ENCODE measurements at places on chromosomes 7 and 10. TPM values are rescaled to one million over a fixed set of nuclear protein-coding genes. Genes with fewer than 3 reads are reported as not detected.

DNA sequence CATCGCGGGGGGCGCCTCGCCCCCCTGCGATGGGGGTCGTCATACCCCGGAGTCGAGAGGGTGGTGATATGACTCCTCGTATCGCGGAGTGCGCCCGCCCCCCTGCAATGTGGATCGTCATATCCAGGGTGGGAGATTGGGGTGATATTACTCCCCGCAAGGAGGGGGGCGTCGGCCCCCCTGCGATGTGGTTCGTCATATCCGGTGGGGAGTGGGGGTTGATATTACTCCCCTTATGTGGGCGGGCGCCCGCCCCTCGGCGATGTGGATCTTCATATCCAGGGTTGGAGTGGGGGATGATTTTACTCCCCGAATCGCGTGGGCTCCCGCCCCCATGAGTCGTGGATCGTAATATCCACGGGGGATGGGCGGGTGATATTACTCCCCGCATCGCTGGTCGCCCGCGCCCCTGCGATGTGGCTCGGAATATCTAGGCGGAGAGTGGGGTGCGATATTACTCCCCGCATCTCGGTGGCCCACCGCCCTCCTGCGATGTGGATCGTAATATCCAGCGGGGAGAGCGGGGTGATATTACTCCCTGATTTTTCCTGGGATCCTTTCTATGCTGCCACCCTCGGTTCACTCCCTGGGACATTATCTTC lies 36.9 kb downstream of the MEIG1 start:
- no peak for DNase-seq

DNA sequence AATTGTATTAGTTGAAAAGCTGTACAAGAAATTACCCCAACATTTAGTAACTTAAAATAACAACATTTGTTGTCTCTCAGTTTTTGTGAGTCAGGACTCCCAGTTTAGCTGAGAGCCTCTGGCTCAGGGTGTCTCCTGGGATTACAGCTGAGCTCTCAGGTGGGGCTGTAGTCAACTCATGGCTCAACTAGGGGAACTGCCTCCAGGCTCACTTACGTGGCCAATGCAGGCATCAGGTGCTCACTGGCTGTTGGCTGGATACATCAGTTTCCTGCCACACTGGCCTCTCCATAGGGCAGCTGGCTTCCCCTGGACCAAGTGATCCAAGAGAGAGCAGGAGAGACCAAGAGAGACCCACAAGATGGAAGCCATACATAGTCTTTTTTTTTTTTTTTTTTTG lies 17.5 kb downstream of the CCNY start:
- DNase-seq = no peak

DNA sequence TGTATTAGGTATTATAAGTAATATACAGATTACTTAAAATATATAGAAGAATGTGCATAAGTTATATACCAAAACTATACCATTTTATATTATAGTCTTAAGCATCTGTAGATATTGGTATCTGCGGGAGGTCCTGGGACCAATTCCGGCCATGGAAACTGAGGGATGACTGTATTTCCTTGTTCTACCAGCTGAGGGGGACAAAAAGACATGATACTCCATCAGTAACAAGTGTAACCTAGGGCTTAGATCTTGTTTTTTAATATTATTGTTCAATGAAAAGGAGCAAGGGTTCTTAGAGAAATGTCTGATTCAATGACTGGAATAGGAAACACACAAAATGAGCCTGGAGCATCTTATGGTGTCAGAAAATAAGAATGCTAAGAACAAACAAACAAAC lies 752.5 kb downstream of the CCSER2 start:
- DNase-seq = no peak

GRCh38 chr7:12638851-12639456 lies 48.5 kb upstream of the ARL4A start:
- peak; percentile 34 for DNase-seq

Gene NXPH1
- not detected for polyA plus RNA-seq

- no peak for DNase-seq
Observed at GRCh38 chr7:96521068-96521894, 188.4 kb downstream of the SEM1 start.

Gene C10orf53
- not detected for polyA plus RNA-seq

DNA sequence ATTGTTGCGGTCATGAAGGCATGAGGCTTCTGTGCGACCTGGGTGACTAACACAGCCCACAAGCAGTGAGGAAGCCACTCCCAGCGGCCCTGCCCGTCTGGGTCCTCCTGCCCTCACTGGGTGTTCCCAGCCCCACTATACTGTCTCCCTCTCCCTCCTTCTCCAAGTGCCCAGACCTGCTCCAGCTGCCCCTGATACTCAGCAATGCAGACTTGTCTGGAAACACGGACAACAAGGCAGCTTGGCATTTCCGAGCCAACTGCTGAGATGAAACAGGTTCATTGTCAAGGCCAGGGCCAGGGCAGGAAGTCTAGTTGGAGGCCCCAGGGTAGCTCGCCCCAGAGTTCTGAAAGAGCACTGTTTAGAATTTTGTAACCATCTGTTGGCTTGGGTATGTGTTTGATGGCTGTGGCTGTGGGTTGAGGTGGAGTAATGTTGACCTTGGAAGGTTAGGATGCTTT lies 95.7 kb downstream of the RBM20 start:
- DNase-seq = no peak

- no peak for DNase-seq
Observed at GRCh38 chr10:82438277-82438676, 563.3 kb downstream of the NRG3 start.

DNA sequence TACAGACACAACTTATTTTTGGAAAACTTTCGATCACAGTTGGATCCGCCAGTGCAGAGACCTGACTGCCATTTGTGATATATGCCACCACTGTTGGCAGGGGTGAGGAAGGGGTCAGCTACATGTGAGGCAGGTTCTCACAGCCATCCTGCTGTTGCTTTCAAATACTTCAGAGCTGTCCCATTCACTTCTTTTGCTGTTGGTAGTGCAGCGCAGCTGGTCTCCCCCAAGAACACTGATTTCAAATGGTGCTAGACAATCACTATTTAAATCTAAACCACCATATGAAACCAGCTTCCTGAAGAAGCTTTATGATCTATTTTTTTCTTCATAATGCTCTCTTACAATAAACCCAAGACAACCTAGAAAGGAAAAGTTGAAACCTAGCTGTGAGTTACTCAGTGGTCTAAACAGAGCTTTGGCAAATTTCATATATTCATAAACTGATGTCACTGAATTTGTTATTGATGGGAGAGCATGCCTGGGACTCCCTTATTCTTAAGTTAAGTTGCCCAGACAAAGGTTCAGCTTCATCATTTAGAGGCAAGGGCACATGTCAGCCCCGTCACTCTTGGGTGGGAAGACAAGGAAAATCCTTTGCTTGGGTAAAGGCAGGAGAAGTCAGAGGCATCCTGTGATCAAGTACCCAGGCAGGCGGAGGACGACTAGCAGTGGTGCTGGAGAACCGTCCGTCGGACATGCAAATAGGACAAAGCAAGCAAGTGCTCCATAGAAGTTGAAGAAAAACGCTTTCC lies 143.4 kb upstream of the KLF14 start:
- DNase-seq = no peak

- peak; percentile 91 for DNase-seq
Observed at GRCh38 chr7:151459726-151460473, 20.0 kb upstream of the CRYGN start.

Gene ZSWIM8
- polyA plus RNA-seq = 103 TPM

Gene WNT8B
- polyA plus RNA-seq = not detected

GRCh38 chr7:101379302-101379701 lies 16.6 kb downstream of the COL26A1 start:
- DNase-seq = no peak

DNA sequence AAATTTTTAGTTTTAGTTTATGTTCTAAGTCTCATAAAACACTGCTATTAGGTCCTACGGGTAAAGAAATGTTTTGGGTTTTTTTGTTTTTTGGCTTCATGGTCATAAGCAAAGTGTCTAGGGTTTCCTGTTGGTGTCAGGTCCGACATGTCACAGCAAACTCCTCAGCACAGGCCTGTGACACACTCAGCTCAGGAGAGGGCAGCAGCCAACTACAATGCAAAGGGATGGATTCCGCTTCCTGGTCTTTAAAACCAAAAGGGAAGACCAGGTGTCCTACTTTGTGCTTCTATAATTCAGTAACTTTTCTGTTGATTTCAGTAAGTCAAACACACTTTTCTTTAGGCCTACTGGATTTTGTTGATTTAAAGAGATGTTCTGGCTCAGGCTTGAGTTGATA lies 83.8 kb upstream of the MACROH2A2 start:
- DNase-seq = peak; percentile 48

DNA sequence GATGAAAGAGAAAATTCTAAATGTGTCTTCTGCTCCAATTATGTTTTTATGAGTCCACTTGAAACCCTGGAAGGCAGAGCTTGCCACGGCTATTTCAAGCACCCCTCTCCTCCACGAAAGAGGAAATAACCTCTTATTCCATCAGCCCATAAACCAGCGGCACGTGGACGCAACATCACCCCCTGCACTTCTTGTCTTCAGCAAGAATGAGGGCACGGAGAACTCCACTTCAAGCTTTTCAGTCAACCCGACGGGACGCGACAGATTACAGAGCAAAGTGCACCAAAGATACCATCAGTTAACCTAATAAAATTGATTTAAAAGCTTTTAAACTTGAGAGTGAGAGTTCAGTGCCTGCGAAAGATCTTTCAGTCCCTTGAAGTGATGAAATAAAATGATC lies 406.3 kb downstream of the GALNT17 start:
- DNase-seq = no peak

- DNase-seq = peak; percentile 71
Observed at GRCh38 chr10:50577681-50578350, 45.9 kb downstream of the SGMS1 start.

DNA sequence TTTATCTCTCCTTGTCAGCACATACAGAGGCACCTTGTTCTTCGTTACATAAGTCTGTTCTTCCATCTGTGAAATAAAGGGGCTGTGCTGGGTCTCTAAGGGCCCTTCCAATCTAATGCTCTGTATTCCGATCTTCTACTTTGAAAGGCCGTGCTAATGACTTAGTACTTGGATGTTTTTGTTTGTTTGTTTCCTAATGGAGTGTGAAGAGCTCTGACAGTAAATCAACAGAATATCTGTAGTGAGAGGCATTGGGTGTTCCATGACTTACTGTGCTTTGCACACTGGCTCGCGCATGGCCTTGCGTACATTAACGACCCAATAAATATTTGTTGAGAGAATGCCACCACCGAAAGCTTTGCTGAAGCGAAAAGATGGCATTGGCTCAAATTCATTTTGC lies 162.1 kb downstream of the CHN2 start:
- no peak for DNase-seq

GRCh38 chr10:62264702-62265436 lies 3.8 kb downstream of the RTKN2 start:
- DNase-seq = peak; percentile 72

DNA sequence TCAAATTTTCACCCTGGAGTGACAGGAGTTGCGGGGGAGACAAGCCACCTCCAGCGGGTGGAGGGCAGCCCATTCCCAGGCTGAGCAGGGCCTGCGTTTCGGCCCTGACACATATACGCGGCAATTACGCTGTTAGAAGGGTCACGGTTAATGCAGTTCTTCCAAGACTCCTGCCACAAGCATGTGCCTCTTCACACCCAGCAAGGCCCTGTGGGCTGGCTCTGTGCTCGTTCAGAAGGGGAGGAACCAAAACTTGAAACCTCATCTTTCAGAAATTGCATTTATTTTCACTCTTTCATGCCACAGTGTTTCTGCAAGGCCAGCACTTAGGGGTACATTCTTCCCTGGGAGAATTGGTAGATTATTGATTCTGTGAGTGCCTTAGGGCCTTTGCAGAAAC lies 24.7 kb downstream of the LRMDA start:
- no peak for DNase-seq

DNA sequence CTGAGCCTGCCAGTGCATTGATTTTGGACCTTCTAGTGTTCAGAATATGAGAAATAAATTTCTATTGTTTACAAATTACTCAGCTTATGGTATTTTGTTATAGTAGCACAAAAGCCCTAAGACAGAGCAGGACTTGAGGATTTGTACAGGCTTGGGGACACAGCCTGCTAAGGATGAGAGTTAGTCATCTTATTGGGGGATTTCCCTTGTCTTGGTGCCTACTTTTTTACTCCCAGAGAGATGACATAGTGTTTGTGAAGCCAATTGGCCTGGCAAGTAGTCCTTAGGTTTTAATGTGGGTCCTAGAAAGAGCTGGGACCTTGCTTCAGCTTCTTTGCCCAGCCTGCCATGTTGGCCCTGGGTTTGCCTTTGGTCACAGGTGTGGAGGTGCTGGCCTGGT lies 364.0 kb downstream of the REEP3 start:
- DNase-seq = no peak

GRCh38 chr10:4194231-4194630 lies 409.2 kb upstream of the KLF6 start:
- no peak for DNase-seq

Gene CALY
- 3.1 TPM for polyA plus RNA-seq

Gene VPS26A
- 71.2 TPM for polyA plus RNA-seq

DNA sequence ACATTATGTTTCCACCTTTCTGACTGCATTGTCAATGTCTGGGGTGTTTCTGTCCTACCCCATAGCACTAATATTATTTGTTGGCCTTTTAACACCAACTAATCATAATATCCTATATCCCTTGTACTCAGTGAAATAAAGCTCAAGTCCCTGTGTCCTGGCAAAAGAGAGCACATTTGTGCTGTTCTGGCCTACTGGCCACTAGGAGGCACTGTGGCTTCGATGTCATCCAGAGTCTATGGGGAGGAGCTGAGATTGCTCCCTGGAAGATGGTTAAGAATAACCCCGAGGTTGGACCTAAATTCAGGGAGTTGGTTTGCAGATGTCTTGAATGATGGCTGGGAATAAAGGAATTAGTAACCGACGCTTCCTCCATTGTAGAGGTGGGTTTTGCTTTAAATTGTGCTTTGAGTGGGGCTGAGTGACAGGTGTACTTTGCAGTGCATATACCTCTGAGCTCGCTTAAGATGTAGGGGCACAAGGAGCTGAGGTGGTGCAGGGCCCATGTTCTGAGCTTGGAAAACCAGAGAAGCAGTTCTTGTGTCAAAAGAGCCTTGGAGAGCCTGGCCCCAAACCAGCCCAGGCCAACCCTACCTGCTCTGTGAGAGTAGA lies 191.2 kb upstream of the PRSS1 start:
- DNase-seq = peak; percentile 44

DNA sequence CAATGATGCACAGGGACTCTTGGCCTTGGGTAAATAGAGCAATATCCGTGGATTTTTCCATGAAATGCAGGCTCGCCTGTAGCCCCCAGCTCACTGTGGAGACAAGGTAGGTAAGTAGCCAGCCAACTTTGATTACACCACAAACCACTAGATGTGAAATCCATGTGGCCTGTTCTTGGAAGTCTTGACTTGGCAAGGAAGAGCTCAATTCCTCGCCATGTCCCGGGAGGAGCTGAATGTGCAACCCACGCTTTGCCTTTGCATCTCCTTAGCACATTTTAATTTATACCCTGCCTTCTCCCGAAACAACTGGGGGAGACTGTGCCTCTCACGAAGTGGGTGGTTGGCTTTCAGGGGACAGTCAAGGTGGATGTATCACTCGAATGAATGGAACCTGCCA lies 347.7 kb upstream of the MKI67 start:
- no peak for DNase-seq

Data from hepatocyte (in vitro differentiated cells).